Regular cardiac myocyte (primary cell): ENCODE measurements at places on chromosomes 12 and 14. TPM values are rescaled to one million over a fixed set of nuclear protein-coding genes. Genes with fewer than 3 reads are reported as not detected.

The AKAP6 gene
- 3.9 and 4.0 TPM in 2 replicates for total RNA-seq

The ATG2B gene
- 15.1 and 18.6 TPM in 2 replicates for total RNA-seq

The MYO1H gene
- not detected in 2 replicates for total RNA-seq

The CABP1 gene
- 10.7 and 16.1 TPM in 2 replicates for total RNA-seq

The KRT75 gene
- not detected in 2 replicates for total RNA-seq

The SERPINA1 gene
- under 0.01 and 0.19 TPM in 2 replicates for total RNA-seq

The ZNF385A gene
- total RNA-seq, result 0.77 and 1.7 TPM in 2 replicates

The SLC25A21 gene
- under 0.01 and 0.58 TPM in 2 replicates for total RNA-seq

The MUCL1 gene
- not detected in 2 replicates for total RNA-seq

The BICD1 gene
- total RNA-seq, result 12.8 and 18.3 TPM in 2 replicates

The NPFF gene
- total RNA-seq, result not detected in 2 replicates

The CLEC9A gene
- not detected in 2 replicates for total RNA-seq

The NR4A1 gene
- 6.5 and 12.7 TPM in 2 replicates for total RNA-seq
